ENCODE measurements at places on chromosomes 6 and 20.

DNA sequence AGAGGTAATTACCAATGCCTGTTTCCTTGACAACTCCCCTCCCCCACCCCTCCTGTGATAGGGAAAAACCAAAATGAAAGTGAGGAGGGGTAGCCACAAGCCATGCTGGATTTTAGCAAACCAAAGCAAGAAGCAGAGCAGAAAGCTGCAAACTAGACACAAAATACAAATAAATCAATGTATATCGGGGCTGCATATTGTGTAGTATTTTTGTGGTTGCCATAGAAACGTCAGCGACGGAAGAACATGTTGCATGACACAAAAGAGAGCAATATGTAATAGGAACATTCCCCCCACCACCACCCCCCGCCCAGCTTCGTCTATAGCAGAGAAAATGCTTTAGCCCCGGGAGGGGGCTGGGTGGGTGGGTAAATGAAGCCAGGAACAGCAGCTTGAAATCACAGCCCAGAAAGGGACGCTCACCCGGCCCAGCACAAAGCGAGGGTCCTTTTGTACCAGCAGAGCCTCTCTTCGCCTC lies 548 bp downstream of the AGPAT4 start:
- DNase-seq = no peak

DNA sequence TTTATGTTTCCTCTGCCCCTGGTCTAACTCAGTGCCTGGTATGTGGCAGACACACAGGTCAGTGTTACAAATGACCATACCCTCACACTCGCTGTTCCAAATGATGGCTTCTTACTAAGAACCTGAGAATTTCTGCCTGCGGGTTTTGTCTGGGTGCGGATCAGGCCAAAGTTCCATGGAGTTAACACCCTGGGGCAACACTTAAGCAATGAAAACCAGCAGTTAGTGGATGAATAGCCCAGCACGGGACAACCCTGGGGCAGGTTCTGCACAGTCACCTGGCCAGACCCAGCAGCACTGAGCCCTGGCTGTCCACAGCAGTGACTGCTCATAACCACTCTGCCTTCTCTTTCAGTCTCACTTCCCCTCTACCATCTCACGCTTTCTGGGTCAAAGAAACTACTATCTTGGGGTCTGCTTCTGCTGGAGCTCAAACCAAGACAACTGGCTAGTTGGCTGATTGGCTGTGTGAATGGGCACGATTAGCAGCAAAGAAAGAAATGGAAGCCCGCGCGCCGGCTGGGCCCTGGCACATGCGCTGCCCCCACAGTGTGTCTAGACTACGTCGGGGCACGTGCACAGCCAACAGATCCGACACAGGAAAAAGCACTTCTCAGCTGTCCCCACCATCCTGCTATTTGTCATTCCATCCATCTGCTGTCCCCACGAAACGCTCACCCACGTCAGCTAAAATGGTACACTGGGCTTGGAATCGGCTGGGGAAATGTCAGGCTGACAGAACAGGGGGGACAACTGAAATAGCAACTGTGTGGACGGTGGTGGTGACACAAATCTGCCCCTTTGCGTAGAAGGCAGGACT lies 36.6 kb downstream of the MGME1 start:
- no peak for DNase-seq

GRCh38 chr6:68915586-68915985 lies 280.5 kb downstream of the ADGRB3 start:
- DNase-seq = no peak

DNA sequence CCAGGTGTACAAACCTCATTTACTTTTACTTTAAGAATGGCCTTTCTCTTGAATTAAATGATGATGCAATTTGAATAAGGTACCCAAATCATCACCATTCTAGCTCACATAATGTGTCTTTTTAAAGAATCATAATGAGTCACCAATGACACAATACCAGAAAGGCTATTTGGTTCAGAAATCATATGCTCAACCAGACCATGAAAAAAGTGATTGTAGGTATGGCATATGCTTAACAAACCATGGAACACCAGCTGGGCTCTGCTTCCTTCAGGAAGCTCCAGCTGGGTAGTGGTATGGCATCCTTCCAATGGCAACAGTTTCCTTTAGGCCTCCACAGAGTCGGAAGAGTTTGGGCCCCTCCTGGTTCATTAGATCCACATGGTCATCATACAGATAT lies 128.2 kb downstream of the FRK start:
- no peak for DNase-seq

DNA sequence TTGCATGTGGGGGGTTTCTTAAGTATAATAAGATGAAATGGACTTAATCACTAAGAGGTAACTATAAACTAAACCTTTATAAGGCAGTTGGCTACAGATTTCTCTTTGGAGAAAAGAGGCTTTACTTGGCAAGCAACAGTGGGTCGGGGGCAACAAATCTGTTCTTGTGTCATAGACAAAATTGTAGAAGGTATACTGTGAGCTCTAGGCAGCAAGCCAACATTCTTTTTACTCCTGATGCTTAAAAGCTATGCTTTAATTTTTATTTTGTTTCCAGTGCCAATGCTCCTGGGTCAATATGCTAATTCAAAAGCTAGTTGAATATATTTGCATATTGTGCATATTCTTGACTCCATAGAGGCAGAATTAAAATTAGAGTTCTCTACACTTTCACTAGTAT lies 495.4 kb downstream of the BTBD3 start:
- no peak for DNase-seq

DNA sequence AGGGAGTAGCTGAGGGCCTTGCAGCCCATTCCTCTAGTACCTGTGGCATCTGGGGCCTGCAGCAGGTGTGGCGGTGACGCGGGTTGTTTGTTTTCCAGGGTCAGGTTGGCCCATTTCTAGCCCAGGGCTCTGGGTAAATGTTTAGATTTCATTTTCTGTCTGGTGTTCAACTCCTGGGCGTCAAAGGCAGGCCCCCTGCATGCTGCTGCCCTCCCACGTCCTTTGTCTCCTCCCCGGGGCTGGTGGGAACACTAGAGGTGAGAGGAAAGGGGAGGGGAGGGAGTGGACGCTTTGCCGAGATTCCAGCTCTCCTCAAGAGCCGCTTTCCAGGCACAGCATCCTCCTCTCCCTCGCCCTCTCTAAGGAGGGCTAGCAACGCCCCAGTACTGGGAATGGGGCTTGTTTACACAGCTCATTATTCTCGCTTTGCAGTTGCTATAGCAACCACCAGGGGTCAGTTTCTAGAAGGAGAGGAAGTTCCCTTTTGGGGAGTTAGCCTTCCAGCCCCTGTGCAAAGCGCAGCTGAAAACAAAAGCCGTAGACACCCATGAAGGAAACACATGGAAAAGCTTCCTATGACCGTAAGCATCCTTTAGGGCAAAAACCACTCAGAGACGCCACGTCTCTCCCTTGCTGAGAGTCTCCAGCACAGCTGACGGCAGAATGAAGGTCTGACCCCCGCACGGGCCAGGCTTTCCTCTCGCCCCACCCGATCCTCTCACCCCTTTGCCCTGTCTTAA lies 170.6 kb downstream of the LY86 start:
- DNase-seq = no peak

DNA sequence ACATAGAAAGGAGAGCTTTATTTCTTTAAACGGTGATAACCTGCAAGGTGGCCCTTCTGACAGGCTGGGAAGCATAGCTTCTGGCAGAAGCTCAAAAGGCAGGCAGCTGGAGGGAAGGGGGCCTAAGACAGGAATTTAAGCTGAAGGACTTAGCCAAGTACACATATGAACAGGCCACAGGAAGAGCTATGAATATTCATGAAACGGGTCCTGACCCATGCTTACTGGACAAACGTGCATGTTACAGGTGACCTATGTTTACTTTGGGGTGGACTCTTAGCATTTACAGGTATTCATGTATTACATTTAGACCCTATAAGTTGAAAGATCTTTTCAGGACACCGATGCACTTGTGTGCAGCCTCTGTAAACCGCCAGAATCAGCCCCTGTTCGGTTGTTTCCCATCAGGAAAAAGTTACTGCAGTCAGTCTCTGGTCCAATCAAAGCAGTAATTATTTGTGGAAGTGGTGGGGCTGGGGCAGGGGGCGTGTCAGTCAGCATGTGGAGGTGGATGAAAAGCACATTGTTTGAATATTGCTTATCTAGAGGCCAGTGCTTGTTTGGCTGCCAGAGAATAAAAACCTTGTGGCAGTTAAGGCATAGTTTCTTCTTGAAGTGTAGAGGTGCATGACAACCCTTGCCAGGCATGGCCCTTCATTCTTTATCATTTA lies 2.9 kb upstream of the GZF1 start:
- no peak for DNase-seq

DNA sequence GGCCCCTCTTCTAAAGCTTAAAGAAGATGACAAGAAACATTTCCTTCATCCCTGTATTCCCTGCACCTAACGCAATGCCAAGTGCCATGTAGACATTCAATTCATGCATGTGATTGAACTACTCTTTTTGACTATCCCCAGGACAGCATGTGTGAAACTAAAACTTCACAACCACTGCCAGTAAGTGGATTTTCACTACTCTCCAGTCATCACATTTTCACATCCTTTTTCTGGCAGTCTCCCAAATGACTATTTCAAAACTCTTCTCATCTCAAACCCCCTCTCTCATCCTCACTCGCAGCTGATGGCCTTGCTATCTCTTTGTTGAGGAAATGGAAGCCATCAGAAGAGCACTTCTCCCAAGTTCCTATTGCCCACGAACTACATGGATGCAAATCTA lies 122.6 kb downstream of the OPRM1 start:
- DNase-seq = no peak

DNA sequence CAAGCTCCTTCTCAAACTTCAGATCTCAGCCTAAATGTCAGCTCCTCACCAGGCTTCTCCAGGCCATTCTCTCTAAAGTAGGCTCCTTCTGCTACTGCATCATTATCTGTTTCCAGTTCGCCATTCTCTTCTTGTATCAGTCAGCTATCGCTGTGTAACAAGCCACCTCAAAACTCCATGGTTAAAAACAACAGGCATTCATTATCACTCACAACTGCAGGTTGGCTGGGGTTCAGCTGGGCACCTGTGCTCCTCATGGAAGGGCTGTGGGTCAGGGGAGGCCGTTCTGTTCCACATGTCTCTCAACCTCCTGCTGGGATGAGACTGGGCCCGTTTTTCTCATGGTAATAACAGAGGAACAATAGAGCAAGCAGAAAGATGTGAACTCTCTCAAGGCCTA lies 28.7 kb downstream of the PRND start:
- no peak for DNase-seq

GRCh38 chr20:22307409-22307808 lies 277.0 kb downstream of the FOXA2 start:
- no peak for DNase-seq

- DNase-seq = no peak
Observed at GRCh38 chr6:3822747-3823445, 26.3 kb upstream of the FAM50B start.

DNA sequence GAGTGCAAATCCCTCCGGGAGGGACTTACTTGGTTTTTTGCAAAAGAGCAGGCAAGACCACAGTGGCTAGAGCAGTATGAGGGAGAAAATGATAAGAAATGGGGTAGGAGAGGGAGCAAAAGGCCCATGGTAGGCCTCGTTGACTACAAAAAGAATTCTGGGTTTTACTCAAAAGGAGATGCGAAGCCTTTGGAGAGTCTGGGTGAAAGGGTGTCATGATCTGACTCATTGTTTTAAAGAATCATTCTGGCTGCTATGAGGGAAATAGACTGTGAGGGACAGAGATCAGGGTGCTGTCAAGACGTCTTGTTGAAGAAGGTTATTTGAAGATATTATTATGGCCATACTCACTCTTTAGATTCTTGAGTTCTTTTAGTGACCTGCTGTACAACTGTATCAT lies 13.0 kb downstream of the TBC1D32 start:
- no peak for DNase-seq

- no peak for DNase-seq
Observed at GRCh38 chr6:129544892-129545612, 164.9 kb downstream of the ARHGAP18 start.

DNA sequence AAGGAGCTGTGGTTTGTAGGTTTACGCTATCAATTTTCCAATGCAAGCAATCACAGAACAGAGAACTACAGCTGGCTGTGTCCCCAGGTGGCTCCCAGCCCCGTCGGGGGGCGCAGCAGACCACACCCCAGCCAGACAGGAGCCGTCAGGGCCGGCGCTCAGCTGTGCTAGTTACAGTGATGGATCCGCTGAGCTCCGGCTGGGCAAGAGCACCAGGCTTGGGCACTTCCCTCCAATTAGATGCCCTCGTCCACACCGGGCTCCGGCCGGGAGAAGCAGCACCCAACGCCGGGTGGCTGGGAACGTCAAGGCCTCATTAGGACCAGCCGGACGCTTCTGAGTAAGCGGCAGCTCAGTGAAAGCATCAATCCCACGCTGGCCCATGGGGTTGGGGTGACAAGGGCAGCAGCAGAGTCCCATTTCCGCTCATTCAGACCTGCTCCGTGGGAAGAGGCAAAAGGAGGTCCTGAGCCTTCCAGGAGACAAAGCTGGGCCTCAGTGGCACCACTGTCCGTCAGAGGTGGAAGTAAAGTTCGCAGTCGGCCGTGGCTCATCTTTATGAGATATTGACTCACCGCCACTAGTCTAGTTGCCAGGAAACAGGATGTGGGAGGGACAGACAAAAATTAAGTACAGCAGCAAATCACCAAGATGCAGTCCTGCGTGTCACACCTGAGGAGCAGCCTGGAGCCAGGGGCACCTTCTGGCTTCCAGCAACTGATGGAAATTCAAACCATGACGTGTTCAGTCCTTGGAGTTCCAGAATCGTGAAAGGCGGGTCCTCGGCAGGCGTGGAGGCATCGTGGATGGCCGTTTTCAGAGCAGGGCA lies 164.1 kb downstream of the TAF4 start:
- no peak for DNase-seq

DNA sequence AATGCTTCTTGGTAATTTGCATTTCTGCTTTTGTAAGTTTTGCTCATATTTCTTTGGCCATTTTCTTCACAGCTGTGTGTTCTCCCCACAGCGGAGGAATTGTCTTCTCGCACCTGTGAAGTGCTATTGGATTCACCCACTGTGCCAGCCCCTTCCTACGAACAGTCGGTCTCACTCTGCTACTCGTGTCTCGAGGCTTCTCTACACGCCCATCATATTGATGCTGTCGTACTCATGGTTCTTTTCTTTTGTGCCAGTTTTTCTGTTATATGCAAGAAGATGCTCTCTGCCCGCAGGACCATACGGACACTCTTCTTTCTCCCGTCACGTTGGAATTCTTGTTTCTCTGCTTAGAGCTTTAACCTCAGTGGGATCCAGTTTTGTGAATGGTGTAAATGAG lies 200.3 kb downstream of the DLL1 start:
- DNase-seq = no peak

DNA sequence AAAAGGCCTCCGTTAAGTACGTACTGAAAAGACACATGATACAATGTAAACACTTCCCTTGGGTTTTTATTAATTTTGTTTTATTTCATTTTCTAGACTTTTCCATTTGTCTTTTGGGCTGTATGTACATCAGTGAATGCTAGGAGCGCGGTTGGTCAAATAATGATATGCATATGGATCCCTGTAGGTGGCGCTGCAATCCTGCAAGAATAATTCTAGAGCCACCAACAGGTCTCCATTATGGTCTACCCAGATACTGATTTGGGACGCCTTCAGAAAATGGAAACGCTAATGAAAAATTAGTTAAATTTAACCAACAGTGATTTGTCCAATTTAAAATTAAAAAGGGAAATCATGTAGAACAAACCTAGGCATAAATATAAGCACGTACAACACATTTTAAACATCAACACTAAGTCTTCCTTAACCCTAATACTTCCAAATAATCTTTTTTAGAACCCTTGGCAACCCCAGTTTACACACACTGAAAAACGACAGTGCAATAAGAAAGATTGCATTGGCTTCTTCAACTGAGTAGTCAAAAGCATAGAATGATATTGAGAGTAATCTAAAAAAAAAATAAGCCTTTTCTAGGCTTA lies 433.5 kb downstream of the RFPL4B start:
- DNase-seq = no peak
